ENCODE measurements at places on chromosomes 12 and 14. TPM values are rescaled to one million over a fixed set of nuclear protein-coding genes. Genes with fewer than 3 reads are reported as not detected.

The CCNT1 gene
- polyA plus RNA-seq, result 19.9 TPM

The FAM216A gene
- 13.9 TPM for polyA plus RNA-seq

The CPSF6 gene
- polyA plus RNA-seq, result 51.6 TPM

DNA sequence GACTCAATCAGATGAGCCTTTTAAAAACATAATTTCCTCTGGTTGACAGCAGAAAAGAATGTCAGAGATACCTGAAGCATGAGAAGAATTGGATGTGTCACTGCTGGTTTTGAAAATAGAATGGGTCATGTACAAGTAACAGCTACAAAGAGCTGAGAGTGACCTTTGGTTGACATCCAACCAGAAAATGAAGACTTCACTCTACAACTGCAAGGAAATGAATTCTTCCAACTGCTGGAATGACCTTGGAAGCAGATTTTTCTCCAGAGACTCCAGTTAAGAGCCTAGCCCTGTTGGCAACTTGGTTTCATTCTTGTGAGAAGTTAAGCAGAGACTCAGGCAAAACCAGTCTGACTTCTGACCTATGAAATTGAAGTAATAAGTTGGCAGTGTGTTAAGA lies 505.9 kb downstream of the SLC16A7 start:
- DNase-seq, result no peak

GRCh38 chr14:78595797-78596196 lies 425.6 kb downstream of the NRXN3 start:
- no peak for DNase-seq

- no peak for DNase-seq
Measured at GRCh38 chr14:101586531-101587430, 25.5 kb downstream of the DIO3 start.

GRCh38 chr12:13864081-13864673 lies 117.2 kb downstream of the GRIN2B start:
- DNase-seq, result peak; percentile 78

DNA sequence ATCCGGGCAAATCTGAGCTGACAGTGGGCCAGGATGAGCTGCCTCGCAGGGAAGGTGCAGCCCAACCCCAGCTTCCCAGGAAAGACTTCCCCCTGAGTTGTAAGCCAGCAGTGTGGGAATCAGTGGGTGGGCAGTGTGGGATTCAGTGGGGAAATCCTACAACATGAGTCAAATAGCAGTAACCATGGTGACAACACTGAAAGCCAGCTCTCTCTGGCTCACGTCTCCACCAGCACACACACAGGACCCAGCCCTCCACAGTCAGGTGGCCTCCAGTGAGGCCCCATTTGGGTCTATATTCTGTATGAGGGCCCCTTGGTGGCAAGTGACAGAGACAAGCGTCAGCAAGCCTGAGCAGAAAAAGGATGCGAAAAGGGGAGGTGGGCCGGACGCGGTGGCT lies 6.0 kb upstream of the LGALS3 start:
- DNase-seq, result no peak

DNA sequence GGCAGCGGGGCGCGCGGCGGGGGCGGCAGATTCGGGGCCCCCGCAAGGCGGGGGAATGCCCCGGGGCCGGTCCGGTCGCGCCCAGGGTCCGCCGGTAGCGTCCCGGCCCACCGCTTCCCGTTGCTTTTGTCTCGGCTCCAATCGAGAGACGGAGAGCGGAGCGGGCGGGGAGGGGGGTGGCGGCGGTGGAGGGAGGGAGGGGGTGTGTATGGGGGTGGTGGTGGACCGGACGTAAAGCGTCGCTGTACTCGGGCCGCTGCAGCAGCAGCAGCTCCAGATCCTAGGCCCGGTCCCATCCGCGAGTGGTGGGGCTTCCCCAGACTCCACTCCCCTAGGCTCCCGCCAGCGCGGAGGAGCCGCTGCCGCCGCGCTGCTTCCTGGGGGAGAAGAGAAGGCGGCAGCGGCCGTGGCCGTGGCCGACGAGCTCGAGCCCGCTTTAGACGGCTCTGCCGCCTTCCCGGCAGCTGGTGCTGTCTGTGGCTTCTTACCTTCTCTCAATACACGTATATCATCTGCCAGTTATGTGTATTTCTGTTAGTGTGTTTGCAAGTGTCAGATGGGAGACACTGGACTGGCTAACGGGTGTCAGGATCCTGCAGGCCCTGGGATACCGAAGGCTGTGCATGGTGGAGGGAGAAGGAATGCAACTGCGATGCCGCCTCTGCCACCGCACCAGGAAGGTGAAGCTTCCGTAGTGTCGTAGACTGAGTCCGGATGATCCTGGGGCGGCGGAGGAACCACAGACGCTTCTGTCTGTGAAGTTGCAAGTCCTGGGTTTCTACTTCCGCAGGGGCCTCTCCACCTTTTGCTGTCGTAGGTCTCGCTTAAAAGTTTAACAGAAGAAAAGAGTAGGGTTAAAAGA lies 508 bp downstream of the CNOT2 start:
- DNase-seq, result peak; percentile 78

Measured in hindlimb muscle (tissue), 1 donor.